ENCODE measurements at places on chromosomes 16 and 17. TPM values are rescaled to one million over a fixed set of nuclear protein-coding genes. Genes with fewer than 3 reads are reported as not detected.

- DNase-seq: no peak
These were observed 17.7 kb downstream of the PRAC1 start for GRCh38 chr17:48704361-48705248.

- DNase-seq: no peak
These were observed 37.7 kb upstream of the TOB1 start for GRCh38 chr17:50903604-50904517.

GRCh38 chr17:48609759-48610281 is 997 bp downstream of the HOXB7 start:
- no peak for DNase-seq

GRCh38 chr16:8374586-8375231 is 215.6 kb downstream of the TMEM114 start:
- no peak for DNase-seq

GRCh38 chr16:49763826-49764225 is 92.1 kb downstream of the ZNF423 start:
- DNase-seq: no peak

DNA sequence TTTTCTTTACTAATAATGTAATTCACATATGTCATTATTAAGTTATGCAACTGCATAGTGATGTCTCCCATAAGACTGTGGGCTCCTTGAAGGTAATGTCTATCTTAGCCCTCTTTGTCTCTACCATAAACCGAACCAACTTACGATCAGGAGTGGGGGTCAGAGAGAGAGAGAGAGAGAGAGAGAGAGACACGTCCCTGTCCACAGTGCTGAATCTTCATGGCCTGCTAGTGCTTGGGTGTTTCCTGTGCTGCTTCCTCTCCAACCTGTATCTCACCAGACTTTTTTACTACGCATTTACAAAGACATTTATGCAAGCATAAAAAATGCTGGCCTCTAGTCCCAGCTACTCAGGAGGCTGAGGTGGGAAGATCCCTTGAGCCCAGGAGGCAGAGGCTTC is 52.2 kb upstream of the HAPSTR1 start:
- DNase-seq: no peak

GRCh38 chr17:45131616-45132319 is 547 bp downstream of the PLCD3 start:
- no peak for DNase-seq

- DNase-seq: no peak
These were observed 797 bp upstream of the RAB11FIP3 start for GRCh38 chr16:424623-425081.

GRCh38 chr16:54309341-54309740 is 22.8 kb upstream of the IRX3 start:
- no peak for DNase-seq

DNA sequence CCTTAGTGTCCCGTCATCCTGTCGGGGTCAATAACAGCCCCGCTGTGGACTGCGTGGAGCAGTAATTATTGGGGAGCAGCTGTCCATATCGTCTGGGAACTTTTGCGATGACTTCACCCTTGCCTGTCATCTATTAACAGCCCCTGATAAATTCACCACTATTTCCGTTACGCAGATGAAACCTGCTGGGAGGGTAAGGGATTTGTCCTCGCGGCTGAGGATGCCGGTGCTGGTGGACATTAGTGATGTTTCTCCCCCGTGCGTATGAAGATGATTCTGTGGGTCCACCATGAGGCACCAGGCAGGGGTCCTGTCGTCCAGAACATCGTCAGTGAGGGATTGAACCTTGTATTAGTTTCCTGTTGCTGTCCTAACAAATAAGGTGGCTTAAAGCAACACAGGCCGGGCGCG is 1.0 kb downstream of the FLYWCH2 start:
- DNase-seq: no peak

RNF157 gene
- polyA plus RNA-seq: 25.0 TPM

CNEP1R1 gene
- polyA plus RNA-seq: 26.4 TPM

DNA sequence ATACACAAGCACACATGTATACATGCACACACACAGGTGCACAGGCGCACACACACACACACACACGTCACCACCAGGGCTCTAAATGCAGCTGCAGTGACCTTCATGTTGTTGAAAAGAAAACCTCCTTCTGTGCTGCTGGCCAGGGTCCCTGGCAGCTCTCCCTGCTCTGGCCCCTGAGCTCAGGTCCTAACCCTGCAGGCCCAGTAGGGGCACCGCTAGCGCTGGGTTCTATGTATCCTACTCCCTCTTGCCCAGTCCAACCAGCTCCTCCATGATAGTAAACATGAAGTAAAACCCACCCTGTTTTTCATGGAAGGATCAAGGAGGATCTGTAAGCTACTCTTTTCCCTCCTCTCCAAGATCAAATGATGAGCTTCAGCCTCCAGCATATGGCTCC is 172.8 kb downstream of the RBFOX3 start:
- DNase-seq: no peak

DNA sequence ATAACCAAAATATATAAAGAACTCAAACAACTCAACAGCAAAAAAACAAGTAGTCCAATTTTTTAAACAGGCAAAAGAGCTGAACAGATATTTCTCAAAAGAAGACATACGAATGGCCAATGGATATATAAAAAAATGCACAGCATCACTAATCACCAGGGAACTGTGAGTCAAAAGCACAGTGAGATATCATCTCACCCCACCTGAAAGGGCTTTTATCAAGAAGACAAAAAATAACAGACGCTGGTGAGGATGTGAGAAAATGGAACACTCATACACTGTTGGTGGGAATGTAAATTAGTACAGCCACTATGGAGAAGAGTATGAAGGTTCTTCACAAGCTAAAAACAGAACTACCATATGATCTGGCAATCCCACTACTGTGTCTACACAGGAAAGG is 7.4 kb downstream of the XYLT1 start:
- no peak for DNase-seq

FOXJ1 gene
- polyA plus RNA-seq: 19.9 TPM

GRCh38 chr17:19371259-19372010 is 6.9 kb upstream of the MAPK7 start:
- DNase-seq: no peak

DNA sequence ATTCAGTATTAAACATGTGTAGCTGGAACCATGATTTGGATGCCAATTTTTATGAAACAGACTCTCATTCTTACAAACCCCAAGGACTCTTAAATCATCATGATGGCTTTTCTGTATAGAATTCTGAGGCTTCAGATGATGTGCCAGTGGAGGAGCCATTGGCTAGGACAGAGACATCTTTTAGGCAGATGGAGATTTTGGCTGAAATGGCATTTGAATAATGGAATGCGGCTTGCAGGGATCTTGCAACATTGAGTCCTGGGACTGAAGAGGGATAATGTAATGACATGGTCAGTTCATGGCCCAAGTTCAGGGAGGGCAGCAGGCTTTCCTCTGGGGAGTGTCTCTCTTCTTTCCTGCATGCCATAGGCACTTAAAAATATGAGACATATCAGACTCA is 172.4 kb downstream of the ABCA8 start:
- DNase-seq: no peak

DNA sequence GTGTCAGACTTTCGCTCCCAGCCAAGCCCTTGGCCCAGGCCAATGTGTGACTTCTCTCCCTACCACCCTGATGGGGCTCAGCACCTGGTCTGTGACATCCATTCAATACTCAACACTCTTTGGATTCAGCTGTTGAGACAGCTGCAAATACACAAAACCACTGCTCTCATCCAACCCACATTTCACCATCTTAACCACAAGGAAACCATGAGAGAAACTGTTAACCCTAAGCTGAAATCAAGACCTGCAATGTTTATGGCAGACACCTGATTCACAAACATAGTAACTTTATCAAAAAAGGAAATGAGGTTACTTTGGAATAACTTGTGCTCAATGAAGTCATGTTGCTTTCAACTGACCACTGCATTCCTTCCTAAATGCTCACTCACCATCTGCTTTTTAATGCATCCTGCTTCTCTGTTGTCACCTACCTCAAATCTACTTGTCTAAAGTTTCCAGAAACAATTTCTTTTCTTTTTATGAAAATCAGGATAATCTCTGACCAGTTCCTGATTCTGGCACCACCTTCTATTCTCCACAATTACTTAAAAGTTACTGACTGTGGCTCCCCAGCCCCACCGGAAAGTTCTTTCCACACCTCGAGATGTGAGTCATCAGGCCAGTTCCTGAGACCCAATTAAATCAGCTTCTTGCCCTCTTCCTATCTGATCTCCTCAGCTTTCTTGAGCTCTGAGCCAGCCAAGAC is 88.2 kb downstream of the NOG start:
- no peak for DNase-seq

DNA sequence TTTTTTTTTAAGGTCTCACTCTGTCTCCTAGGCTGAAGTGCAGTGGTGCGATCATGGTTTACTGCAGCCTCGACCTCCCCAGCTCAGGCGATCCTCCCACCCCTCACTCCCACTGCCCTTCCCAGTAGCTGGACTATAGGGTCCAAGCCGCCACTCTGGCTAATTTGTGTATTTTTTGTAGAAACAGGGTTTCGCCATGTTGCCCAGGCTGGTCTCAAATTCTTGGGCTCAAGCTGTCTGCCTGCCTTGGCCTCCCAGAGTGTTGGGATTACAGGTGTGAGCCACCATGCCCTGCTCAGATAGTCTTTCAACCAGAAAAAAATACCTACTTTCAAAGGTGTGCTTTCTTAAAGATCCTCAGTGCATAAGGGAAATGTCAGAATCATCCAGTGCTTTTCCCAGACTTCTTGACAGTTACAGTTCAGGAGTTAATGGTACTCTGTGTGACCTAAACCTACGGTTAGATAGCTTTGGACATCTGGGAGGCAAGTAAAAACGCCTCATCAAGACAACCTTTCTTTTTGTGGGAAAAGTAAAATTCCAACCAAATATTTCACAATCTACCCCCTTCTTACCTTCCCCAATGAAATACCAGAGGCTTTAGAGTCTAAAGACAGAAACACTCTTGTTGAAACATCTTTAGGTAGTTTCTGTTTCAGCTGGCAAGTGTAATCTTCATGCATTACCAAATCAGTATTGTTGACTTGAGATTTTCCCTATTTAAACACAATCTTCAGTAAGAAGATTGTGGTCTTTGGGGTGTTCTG is 6.8 kb downstream of the RSPRY1 start:
- DNase-seq: no peak

GRCh38 chr17:32461853-32462617 is 17.7 kb downstream of the PSMD11 start:
- DNase-seq: no peak

GRCh38 chr17:31291820-31292219 is 5.2 kb downstream of the OMG start:
- DNase-seq: no peak

- no peak for DNase-seq
These were observed 17.6 kb downstream of the SRCIN1 start for GRCh38 chr17:38587947-38588787.

DNA sequence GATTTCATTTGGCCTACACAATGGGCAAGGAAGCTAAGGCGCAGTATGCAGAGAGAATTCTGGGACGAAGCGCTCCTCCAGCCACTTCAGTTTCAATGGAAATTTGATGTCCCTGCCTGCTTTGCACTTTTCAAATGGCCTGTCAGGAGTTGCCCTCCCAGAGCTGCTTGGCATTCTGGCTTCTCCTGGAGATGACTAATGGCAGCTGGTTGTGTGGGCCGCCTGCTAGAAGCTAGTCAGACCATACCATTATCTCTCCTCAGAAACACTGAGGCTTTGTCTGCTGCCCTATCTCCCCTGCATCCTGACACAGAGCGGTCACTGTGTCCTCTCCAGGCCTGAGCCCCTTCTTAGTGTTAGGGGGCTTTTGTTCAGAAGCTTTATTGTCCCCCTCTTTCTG is 180.1 kb downstream of the SPECC1 start:
- no peak for DNase-seq

ZFHX3 gene
- polyA plus RNA-seq: 18.0 TPM

TBC1D3 gene
- polyA plus RNA-seq: not detected

Measured in right renal pelvis (tissue), 4 donors.